ENCODE measurements at places on chromosomes 3 and 15. TPM values are rescaled to one million over a fixed set of nuclear protein-coding genes. Genes with fewer than 3 reads are reported as not detected.

The MELTF gene
- 4.0 TPM for total RNA-seq

DNA sequence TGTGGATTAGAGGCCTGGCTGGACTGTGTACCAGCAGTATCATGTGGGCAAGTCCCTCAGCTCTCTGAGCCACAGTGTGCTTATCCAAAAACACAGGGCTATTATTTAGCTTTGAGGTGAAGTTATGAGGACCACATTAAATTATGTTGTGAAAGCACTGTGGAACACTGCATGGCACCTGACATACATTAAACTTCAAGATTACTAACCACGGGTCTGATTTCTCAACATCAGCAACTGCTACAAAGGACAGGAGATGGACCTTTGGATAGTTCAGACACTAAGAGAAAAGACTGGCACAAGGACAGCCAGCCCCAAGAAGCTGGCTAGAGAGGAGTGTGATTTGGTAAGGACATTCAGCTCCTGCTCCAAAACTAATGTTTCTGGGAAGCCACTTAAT is 21.3 kb downstream of the CLK3 start:
- no peak for DNase-seq

The ECE2 gene
- total RNA-seq = not detected

- no peak for DNase-seq
These were observed 43.0 kb upstream of the GLCE start for GRCh38 chr15:69117431-69117871.

The ACAD11 gene
- total RNA-seq = 14.5 TPM

DNA sequence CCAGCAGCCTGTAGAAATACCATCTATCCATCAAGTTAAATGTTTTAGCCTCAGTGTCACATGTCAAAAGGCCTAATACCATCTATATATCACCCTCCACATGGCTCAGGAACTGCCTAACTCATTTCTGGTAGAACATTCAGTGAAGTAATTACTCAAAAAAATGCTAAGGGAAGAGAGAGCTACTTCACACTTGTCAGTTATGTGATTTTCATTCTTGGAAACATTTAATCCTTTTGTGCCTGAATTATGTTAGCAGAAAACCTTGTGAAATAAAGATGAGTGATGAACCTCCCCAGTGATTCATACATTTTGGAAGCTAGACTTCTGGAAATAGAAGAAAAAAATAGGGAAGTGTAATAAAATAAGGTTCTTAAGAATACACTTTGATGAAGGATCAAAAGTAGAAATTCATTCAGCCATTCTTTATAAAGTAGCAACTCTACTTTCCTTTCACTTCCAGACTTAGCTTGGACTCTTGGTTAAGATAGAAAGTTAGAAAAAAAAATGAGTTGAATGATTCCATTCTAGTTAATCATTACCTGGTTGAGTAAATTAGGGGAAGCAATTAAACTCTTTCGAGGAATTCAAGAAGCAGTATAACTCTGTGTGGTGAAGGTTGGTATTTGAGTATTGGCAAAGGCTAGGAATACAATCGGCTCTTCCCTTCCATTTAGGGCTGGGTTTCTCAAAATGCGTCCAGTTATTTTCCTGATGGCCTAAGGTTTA is 3.6 kb downstream of the OTOL1 start:
- no peak for DNase-seq

- no peak for DNase-seq
These were observed 15.3 kb upstream of the MCCC1 start for GRCh38 chr3:183114384-183115178.

DNA sequence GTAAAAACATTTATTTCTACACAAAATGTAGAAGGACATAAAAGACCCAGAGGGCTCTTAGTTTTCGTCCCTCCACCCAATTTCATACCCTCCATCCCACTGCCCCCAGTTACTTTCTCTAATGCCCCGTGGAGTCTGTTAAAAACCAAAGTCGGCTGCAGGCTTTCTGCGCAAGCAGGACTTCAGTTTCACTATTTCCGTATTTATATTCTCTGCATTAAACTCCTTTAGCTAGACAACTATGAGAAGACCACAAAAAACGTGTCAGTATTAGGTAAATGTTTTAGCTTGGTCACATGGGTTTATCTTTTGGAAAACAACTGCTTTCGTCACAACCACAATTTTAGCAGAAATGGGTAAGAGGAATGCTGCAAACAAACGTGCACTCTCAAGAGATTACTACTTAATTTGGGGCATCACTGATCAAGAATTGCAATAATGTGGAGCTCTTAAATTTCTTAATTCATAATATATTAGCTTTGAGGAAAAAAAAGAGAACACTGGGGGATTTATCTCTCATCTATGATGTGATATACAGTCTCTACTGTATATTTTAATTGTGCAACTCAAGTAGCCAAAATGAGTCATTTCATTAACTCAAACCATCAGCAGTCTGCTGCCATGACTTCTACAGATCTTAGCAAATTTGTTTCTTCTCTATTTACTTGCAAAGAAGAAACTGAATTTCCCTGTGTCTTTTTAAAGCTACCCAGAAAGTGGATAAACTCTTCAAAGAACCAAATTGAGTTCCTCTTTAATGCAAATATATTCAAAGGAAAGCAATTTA is 740 bp upstream of the NSMCE3 start:
- no peak for DNase-seq

DNA sequence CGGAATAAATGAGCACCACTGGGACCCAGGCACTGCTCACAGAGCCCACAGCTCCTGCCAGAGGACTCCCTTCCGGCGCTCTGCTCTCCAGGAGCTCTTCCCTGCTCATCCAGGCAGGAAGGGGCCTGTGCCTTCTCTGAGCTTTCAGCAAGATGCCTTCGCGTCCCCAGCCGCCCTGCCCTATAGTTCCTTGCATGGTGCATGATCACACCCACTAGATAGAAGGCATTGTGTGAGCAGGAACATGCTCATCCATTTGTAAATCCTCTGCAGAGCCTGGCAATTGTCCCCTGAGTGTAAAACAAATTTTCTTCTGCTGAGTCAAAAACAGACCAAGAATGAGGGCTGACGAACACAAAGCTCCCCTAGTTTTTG is 181.6 kb downstream of the MEGF11 start:
- no peak for DNase-seq
